ENCODE measurements at places on chromosomes 1 and 21. TPM values are rescaled to one million over a fixed set of nuclear protein-coding genes. Genes with fewer than 3 reads are reported as not detected.

Gene S100A7A
- not detected for total RNA-seq

Gene BCAS2
- 62.3 TPM for total RNA-seq

Gene CALML6
- 0.19 TPM for total RNA-seq

Gene C1QB
- total RNA-seq: not detected

Gene NTMT2
- not detected for total RNA-seq

Gene PTPN7
- total RNA-seq: not detected

Gene RAP1GAP
- 0.56 TPM for total RNA-seq

Gene SPATA21
- not detected for total RNA-seq

Gene PCAT6
- not detected for total RNA-seq

Gene CASZ1
- total RNA-seq: 0.56 TPM

Gene TNFSF4
- 2.3 TPM for total RNA-seq

Gene PKLR
- total RNA-seq: not detected

Gene TRIM46
- 1.5 TPM for total RNA-seq

Gene PRKCZ
- 3.3 TPM for total RNA-seq

Gene KRTAP11-1
- not detected for total RNA-seq

Gene RHCE
- 1.2 TPM for total RNA-seq

Gene MX2
- total RNA-seq: 4.2 TPM

Gene METTL25B
- 10.4 TPM for total RNA-seq

Gene ZBTB8OS
- 43.7 TPM for total RNA-seq

Gene TRIM67
- total RNA-seq: not detected

Gene AGMAT
- total RNA-seq: 2.7 TPM

Gene INSRR
- not detected for total RNA-seq

Gene DDR2
- 168 TPM for total RNA-seq

Gene PDC
- total RNA-seq: 0.38 TPM

Gene UBASH3A
- total RNA-seq: not detected

Gene SH3GLB1
- total RNA-seq: 48.1 TPM

Gene PIK3C2B
- 0.28 TPM for total RNA-seq

Gene MXRA8
- 141 TPM for total RNA-seq

Gene ADGRL2
- 226 TPM for total RNA-seq

Gene CYP4Z1
- total RNA-seq: not detected

Gene IL6R
- total RNA-seq: 4.6 TPM

Gene WNT3A
- total RNA-seq: not detected

Gene DNASE2B
- not detected for total RNA-seq

Gene PODN
- 5.6 TPM for total RNA-seq

Gene SYCP1
- not detected for total RNA-seq

Gene RYR2
- not detected for total RNA-seq

Gene HFM1
- total RNA-seq: 0.28 TPM

Gene TMEM82
- not detected for total RNA-seq

Gene OLFML3
- 7.5 TPM for total RNA-seq

Gene HSD11B1
- 6.8 TPM for total RNA-seq

Gene CYP4B1
- total RNA-seq: 0.28 TPM

Gene LCE3E
- not detected for total RNA-seq

Gene TMEM240
- total RNA-seq: 1.5 TPM

Gene DCDC2B
- not detected for total RNA-seq

Gene RNU1-3
- total RNA-seq: under 0.01 TPM

Gene SV2A
- 8.7 TPM for total RNA-seq

Gene GBP5
- 0.38 TPM for total RNA-seq

Gene KCNK1
- 0.56 TPM for total RNA-seq

Gene FCRL3
- total RNA-seq: not detected

Gene CLDN19
- total RNA-seq: under 0.01 TPM

Gene FAM3B
- not detected for total RNA-seq

Gene CLCN6
- total RNA-seq: 5.0 TPM

Gene NTRK1
- 1.1 TPM for total RNA-seq

Gene STMN1
- total RNA-seq: 21.4 TPM

Gene LCE1C
- not detected for total RNA-seq

Gene APOBEC4
- not detected for total RNA-seq

Gene WNT2B
- total RNA-seq: 3.4 TPM

Gene KIF26B
- 9.3 TPM for total RNA-seq

Gene LYPD8
- total RNA-seq: not detected
